ENCODE measurements at places on chromosomes 6 and 20.

- DNase-seq, result no peak
These were observed 123.5 kb upstream of the SAMD5 start for GRCh38 chr6:147384737-147385710.

GRCh38 chr6:168715643-168716481 lies 274.9 kb downstream of the SMOC2 start:
- no peak for DNase-seq

DNA sequence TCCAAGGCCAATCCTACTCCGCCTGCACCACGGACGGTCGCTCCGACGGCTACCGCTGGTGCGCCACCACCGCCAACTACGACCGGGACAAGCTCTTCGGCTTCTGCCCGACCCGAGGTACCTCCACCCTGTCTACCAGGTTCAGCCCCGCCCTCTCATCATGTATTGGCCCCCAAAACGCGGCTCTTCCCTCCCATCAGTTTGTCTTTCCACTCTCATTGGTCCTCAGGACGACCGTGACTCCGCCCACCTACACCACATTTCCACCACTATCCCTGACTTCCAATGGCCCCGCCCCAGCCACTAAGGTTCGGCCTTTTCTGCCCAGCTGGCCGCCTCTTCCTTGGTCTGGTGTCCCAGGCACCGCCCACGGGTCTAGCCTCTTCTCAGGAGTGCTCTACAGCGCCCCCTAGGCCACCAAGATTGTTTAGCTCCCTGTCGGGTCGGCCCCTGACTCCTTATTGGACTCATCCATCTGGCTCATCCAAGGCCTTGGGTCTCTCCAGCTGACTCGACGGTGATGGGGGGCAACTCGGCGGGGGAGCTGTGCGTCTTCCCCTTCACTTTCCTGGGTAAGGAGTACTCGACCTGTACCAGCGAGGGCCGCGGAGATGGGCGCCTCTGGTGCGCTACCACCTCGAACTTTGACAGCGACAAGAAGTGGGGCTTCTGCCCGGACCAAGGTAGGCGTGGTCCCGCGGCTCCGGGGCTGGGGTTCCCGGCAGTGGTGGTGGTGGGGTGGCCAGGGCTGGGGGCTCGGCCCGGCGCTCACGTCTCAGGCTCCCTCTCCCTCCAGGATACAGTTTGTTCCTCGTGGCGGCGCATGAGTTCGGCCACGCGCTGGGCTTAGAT lies 3.1 kb downstream of the MMP9 start:
- no peak for DNase-seq

DNA sequence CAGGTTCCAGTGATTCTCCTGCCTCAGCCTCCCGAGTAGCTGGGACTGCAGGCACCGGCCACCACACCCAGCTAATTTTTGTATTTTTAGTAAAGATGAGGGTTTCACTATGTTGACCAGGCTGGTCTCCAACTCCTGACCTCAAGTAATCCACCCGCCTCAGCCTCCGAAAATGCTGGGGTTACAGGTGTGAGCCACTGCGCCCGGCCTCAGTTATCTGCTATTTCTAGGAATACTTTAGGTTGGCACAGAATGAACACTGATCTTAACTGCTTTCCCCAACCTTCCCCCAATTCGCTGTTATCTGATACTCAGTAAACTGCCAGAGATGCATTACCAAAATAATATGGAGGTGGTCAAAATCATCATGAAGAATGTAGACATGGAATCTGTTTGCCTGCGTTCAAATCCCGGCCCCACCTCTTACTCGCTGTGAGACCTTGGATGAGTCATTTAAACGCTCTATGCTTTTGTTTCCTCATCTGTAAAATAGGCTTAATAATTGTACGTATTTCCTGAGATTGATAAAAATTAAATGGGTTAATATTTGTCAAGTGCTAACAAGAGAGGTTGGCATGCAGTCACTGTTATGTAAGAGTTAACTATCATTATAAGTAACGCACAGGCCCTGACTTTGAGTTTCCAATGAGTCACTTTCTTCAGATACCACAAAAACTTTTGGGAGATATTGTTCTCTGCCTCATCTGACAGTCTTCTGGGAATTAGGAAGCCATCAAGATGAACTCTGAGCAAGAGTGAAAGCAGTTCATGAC lies 44.5 kb upstream of the NCOA3 start:
- DNase-seq, result no peak

DNA sequence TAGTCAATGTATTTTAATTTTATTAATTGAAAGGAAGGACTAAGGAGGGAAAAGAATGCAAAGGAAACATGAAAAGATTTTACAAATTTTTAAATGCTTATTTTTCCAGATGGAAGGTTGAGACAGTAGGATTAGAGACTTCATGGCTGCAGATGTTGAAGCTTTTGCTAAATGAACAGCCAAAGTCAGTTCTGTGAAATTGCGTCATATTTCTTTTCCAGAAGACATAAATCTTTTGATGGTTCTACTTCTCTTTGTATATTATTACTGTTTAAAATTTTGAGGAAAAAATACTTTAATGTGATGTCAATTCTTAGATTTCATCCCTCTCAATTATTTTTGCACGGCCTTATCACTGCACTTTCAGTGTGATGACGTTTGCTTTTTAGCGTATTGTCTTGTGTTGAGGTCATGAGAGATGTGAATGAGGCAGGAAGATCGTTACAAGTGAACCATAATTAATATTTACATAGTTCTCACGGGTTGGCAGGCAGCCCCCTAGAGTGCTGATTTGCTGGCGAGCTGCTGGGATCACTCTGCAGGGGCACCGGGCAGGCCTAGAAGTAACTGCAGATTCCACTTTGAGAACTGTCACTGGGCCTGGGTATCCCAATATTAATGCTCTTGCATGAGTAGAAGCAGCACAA lies 158.1 kb downstream of the TBXT start:
- DNase-seq, result no peak

GRCh38 chr20:33842346-33842745 lies 31.2 kb downstream of the CHMP4B start:
- DNase-seq, result no peak

- DNase-seq, result no peak
These were observed 21.9 kb upstream of the CDH22 start for GRCh38 chr20:46330072-46330763.

GRCh38 chr20:50541606-50542041 lies 31.4 kb downstream of the PTPN1 start:
- no peak for DNase-seq

DNA sequence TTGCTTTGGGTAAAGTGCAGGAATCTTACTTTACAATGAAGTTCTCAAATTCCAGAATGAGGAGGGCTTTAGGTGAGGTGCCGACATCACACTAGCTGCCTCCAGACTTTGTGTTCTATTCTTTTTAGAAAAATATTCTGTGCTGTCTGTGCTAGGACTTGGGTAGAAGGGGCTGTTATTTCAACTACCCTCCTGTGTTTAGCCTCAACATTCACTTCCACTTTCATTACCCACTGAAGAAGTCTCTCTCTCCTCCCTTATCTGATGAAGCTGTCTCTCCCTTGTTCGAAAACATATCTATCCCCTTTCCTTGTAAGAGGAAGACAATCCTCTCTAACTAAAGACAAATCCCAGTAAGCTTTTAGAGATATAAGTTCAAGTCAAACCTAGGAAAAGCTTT lies 25.0 kb upstream of the BRPF3 start:
- DNase-seq, result no peak

DNA sequence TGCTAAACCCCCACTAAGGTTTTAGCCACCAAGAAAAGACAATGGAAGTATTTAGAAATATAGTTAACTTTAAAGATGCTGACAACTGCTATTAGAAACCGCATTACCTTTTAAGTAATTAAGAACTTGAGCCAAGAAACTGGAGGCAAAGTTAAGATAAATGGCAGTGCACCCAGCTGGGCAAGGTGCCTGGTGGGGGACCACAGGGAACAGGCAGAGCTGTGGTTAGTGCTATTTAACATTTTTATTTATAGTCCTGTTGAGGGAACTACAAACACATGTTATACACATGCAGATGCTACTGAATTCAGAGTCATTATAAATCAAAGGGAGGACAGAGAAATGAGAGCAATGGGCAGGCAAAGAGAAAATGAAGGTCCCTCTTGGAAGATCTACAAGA lies 447.9 kb downstream of the TFAP2B start:
- DNase-seq, result no peak

All from stimulated activated CD8-positive, alpha-beta memory T cell treated with anti-CD3 and anti-CD28 coated beads, Interleukin-4, amount 100 ng/mL, for 4 hours (primary cell).